ENCODE measurements at places on chromosomes 4 and X. TPM values are rescaled to one million over a fixed set of nuclear protein-coding genes. Genes with fewer than 3 reads are reported as not detected.

GRCh38 chr4:122687531-122688061, 44.9 kb upstream of the BBS12 start:
- no peak for DNase-seq

- no peak for DNase-seq
Measured at GRCh38 chr4:151100531-151100930, 1.1 kb downstream of the RPS3A start.

GRCh38 chrX:115949900-115950822, 220.4 kb upstream of the AGTR2 start:
- DNase-seq, result no peak

GRCh38 chr4:2598511-2599303, 62.3 kb downstream of the FAM193A start:
- no peak for DNase-seq

GRCh38 chr4:148061141-148061481, 329.2 kb downstream of the ARHGAP10 start:
- no peak for DNase-seq

GRCh38 chrX:143472347-143472938, 44.8 kb downstream of the SPANXN3 start:
- no peak for DNase-seq

- DNase-seq, result no peak
Measured at GRCh38 chrX:18252644-18253359, 32.1 kb upstream of the BEND2 start.

- DNase-seq, result no peak
Measured at GRCh38 chr4:88610771-88611170, 18.5 kb downstream of the HERC3 start.

DNA sequence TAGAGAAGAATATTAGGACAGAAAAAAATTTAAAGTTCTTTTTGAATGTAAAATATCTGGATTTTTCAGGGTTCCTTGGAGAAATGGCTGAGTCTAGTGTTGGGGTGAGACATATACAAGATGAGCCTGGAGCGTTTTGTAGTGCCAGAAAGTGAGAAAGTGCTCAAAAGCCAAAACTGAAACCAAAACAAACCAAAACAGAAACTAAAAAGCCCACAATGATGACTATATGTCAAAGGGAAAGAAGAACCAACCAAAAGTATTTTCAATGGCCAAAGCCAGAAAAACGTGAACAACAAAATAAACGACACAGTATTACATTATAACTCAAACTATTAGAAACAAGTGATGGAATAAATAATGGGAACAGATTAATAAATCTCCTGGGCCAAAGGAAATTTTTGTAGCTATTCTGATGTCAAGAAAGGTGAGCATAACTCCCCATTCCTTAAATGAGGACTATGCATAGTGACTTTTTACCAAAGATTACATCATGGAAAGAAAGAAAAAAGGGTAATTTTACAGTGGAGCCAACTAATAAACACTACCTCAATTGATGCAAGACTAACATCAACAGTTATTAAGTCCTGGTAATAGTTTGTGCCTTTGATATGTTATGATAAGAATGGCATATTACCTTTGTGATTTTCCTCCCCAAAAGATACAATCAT, 1137.6 kb downstream of the C4orf33 start:
- DNase-seq, result no peak

- DNase-seq, result no peak
Measured at GRCh38 chr4:79584352-79584751, 176.3 kb upstream of the GK2 start.

GRCh38 chr4:128675083-128675482, 134.4 kb upstream of the JADE1 start:
- no peak for DNase-seq

DNA sequence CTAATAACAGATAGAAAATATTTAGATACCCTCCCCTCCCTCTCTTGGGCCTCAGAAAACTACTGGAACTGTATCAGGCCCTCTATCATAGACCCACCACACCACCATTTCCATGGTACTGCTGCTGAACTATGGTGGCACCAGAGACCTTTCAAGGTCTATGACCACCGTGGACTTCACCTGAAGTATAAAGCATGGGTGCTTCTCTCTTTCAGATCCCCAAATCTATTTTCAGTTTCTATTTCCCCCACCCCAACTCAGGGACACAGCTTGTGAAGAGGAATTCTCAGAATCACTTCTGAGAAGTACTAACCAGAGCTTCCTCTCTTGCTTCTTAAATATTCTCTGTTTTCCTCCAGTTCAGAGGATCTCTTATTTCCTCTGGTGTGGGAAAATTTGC, 840.8 kb upstream of the HTR2C start:
- no peak for DNase-seq

- no peak for DNase-seq
Measured at GRCh38 chr4:54169176-54169575, 59.9 kb upstream of the PDGFRA start.

DNA sequence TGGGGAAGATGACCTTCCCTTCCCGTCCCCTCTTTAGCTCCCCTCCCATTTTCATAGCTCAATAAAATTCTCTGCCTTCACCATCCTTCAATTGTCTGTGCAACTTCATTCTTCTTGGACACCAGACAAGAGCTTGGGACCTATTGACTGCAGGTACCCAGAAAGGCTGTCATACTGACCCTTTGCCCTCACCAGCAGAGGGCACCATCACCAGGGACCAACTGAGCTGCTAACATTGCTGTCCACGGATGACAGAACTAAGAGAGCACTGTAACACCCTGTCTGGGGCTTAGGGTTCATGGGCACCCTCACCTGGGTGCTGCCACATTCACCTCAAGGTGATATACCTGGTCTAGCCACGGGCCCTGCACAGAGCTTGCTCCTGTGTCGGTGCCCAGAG, 141.3 kb upstream of the VCX3B start:
- DNase-seq, result peak; percentile 43

DNA sequence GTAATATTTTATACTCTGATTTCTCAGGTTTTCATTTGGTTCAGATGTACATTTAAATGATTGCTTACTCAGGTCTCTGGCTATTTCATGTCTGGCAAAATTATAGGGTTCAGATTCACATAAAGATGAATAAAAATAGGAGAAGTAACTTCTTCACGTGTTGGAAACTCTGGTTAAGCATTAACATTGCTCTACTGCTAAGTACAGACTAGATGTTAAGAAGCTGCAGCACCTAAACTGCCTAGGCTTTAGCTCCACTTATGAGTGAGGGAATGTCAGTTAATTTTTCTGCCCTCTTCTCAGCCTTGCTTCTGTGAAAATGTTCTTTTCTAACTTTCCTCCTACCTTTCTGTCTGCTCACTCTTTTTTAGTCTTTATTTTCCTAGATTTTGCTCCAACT, 361.2 kb downstream of the ARAP2 start:
- no peak for DNase-seq

The IL15 gene
- total RNA-seq, result 0.61 TPM

The RTL9 gene
- total RNA-seq, result 0.11 TPM

The AKAP14 gene
- 1.3 TPM for total RNA-seq

The F8A2 gene
- total RNA-seq, result not detected

The DRD5 gene
- total RNA-seq, result not detected

The CSTF2 gene
- total RNA-seq, result 33.0 TPM

The AMBN gene
- not detected for total RNA-seq

The MAMLD1 gene
- total RNA-seq, result 0.11 TPM

The SPON2 gene
- total RNA-seq, result 2.8 TPM

The CDS1 gene
- 13.9 TPM for total RNA-seq

Measured in H1 (cell line).